ENCODE measurements at places on chromosomes 13 and 19.

GRCh38 chr19:18895038-18895823 lies 727 bp downstream of the CERS1 start:
- peak; percentile 38 for DNase-seq

DNA sequence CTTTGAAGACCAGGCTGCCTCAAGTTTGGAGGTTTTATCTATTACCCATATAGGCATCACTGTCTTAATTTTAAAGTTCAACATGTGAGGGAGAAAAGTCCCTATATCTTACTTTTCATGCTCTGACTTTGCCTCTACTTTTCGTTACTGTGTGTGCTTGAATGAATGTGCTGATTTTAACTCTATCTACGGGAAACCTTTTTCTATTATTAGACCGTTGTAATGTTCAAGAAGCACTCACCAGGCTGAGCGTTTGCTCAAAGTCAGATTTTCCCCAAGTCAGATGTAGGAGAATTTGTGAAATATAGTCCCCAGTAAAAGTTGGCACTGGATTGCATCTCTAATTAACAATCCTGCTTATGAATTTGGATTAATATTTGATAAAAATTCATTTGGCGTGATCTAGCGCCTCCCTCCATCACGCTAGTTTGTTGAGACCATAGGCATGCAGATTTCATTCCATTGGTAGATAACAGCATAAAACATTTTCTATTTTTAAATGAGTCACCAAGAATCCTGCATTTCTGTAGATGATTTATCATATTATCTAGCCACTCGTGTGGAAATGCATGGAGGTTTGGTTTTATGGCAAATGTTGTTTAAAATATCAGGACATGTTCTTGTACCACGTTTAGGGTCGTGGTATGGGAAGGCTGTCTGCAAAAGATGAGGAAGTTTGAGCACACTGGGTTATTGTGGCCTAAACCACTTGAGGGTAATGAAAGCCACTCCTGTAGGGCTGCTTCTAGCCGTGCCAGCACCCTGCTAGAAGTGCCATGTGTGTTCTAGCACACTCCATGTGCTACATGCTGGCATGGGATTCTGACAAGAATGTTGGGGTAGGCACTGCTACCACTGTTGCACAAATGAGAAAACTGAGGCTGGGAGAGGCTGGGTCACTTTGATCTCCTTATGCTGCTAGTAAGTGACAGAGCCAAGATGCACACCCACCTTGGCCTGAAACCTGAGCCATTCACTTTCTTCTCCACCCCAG lies 179.4 kb downstream of the FGF9 start:
- no peak for DNase-seq

- DNase-seq, result no peak
These were observed 19.0 kb downstream of the NLRP7 start for GRCh38 chr19:54928299-54928698.

- no peak for DNase-seq
These were observed 98.3 kb downstream of the SLC7A1 start for GRCh38 chr13:29497137-29497654.

GRCh38 chr13:89750371-89750770 lies 1597.1 kb upstream of the MIR17HG start:
- DNase-seq, result peak; percentile 1

DNA sequence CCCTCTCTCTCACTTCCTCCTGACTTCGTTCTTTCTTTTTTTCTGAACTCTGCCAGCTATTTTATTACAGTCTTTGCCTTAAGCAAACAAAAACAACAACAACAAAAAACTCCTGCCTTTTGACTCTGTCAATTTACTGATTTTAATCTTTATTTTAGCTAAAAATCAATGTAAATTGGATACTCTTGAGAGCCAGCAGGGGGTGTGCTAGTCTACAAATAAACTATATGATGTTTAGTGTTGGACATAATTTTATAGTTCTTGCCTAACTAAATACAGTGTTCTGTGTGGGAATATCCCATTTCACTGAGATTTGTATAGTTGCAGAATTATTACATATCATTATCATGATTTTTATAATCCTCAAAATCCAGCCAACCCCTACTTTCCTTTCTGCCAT lies 1199.9 kb upstream of the SPRY2 start:
- DNase-seq, result no peak

GRCh38 chr13:40799508-40799907 lies 10.1 kb downstream of the SLC25A15 start:
- no peak for DNase-seq

All from fibroblast of gingiva (primary cell).